ENCODE measurements at places on chromosomes 5 and 9.

GRCh38 chr5:80487444-80487828 lies 464 bp upstream of the FAM151B start:
- DNase-seq = no peak

- DNase-seq = no peak
Observed at GRCh38 chr5:75050415-75050814, 1.9 kb downstream of the GCNT4 start.

DNA sequence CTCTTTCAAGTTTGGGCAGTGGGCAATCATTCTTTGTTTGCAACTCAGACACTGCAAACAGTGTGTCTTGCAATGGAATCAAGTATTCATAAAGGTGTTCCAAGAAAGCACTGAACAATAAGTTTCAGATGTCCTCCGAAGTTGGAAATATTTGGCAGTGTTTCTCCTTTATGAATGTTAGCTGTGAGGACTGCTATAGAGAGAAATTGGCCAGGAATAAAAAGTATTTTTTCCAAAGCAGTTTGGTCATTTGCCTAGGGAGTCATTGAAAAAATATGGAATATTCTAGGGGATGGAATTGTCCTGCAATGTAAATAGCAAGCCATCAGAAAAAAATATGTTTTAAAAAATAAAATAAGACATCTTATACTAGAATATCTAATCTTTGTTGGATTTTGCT lies 688.6 kb upstream of the SEMA6A start:
- DNase-seq = no peak

- no peak for DNase-seq
Observed at GRCh38 chr9:32882705-32883104, 99.4 kb downstream of the TMEM215 start.

GRCh38 chr9:131288217-131288616 lies 1.3 kb upstream of the PLPP7 start:
- DNase-seq = peak; percentile 74

GRCh38 chr5:74392711-74393351 lies 247.7 kb downstream of the ENC1 start:
- no peak for DNase-seq

DNA sequence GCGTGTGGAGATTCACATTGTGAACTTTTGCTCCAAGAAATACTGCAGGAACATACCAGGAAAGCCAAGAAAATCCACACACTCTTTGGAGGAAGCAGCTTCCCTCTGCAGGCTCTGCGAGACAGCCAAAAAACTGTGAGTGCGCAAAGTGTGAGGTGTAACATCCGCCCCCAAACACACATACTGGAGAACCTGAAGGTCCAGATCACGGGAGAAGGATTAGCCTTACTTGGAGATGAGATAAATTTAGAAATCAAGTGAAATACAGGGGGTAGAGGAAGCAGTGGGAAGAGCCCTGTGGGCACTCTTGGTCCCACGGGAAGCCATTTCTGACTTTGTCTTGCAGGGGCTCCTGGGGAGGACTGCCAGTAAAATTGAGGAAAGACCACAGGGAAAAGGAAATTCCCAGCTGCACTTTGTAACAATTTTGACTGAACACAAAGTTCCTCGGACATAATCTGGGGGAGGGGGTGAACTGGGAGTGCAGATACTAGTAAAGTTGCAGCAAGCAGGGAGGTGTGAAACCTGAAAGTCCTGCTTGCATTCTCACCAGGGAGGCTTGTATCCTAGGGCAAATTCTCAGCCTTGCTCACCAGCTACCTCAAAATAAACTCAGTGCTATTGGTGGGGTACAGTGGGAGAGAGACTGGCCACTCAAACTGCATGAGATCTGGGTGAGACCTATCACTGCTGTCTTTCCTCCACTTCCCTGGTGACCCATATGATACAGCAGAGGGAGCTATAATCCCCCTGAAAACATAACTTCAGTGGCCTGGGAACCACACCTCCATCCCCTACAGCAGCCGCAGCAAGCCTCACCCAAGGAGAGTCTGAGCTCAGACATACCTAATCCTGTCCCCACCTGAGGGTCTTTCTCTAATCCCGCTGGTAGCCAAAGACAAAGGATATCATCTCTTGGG lies 109.1 kb downstream of the ALDH1A1 start:
- DNase-seq = no peak

- no peak for DNase-seq
Observed at GRCh38 chr5:78744951-78745534, 96.5 kb upstream of the LHFPL2 start.

DNA sequence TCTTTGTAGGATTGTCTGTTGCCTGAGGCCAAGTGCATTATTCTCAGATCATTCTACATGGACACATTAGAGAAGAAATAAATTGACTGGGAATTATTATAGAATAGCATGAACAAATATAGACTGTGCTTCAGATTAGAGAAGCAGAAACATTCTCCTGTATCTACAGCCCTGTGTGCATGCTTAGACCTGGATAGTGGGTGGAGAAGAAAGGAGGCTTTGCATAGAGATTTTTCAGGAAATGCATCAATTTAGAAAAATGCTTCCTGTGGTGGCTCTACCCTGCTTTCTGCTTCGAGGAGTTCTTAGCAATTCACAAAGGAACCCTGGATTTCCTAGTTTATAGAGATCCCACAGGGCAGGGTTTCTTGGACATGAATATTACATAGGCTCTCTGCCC lies 66.7 kb downstream of the IRX1 start:
- no peak for DNase-seq

DNA sequence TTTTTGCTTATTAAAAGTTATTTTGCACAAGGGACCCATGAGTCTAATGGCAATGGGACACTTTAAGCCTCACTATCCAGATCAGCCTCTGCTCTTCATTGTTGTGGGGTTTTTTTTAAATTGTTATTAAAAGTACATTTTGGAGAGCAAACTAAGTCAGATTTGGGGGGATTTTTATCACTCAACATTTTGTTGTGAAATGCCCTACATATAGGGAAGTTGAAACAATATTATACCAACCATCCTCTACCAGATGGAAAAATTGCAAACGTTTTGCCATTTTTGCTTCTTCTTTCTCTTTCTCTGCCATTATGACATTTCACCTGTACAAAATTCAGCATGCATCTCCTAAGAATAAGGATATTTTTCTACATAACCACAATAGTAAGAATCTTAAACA lies 75.3 kb downstream of the SLC1A3 start:
- DNase-seq = no peak

DNA sequence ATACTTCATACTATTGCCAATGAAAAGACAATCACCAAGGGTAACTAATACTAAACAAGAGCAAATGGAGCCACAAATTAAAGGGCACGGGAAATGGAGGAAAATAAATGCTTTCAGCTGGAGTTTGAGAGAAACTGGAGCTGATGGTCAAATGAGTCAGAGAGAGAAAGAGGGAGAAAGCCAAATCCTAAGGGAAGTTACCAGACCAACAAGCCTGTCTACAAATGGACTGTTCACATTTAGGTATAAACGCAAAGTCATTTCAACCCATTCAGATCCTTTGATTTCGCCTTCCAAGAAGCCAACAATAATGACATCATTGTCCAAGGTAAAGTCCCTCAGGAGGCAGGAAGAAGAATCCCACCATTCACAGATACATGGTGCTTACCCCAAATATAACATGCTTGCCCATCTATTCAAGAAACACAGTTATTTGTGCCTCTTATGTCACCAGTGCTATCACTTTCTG lies 351.8 kb downstream of the RAB3C start:
- DNase-seq = no peak

- DNase-seq = no peak
Observed at GRCh38 chr5:10759111-10759510, 1.9 kb downstream of the DAP start.

DNA sequence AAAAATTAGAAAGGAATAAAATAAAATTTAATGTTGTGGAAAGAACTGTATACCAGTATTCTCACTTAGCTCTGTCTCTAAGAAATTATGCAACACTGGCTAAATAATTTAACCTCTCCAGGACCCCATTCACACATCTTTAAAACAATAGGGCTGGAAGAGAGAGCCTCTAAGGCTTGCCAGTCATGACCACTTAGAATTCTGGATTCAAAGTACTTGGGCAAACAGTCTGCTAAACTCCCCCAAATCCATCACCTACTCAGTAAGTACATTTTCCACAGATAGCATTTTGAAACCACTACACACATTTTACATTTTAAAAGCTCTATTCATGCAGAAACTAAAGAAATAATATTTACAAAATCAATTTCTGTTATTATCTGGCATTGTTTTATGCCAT lies 291.7 kb downstream of the TMEM167A start:
- no peak for DNase-seq

- DNase-seq = no peak
Observed at GRCh38 chr5:54845567-54845941, 139.8 kb downstream of the ESM1 start.

DNA sequence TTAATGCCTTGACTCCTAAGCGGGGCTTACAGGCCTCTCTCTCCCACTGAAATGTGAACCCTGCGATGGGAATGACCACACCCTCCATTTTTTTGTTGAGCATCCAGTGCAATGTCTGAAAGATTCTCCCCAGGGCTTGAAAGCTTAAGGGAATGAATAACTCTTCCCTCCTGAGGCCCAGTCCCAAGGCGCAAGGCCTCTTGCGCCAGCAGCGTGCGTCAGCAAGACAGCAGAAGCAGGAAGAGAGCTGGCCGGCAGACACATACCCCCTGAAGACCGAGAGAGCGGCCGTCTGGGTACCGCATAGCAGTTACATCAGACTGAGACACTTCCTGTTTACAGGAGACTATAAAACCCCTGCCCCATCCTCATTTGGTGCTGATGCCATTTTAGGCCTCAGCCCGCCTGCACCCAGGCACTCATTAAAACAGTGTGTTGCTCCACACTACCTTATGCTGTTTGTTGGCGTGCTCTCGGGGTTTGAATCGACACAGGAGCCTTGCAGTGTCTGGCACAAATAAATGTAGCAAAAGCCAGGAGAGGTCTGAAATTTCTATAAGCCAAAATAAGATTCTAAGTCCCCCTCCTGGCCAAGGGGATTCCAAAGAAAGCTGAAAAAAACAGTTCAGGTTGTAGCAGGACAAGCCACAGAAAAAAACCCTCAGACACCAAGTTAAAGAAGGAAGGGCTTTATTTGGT lies 62.3 kb downstream of the GDNF start:
- DNase-seq = no peak

DNA sequence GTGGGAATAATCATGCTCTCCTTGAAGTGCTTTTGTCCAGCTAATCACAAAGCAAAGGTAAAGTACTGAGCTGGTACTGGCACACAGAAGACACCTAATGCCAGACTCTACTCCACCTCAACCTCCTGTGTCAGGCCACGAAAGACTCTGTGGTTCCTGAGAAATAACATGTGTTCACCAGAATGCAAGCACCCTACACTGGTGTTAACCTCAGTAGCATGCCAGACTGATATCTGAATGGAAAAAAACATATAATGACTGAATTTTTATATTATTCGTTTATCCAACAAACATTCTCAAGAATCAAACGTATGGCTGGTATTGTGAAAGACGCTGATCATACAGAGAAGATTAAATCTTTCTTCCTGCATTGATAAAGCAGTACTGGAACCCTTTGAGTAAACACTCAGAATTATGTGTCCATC lies 97.1 kb upstream of the IFNE start:
- no peak for DNase-seq

DNA sequence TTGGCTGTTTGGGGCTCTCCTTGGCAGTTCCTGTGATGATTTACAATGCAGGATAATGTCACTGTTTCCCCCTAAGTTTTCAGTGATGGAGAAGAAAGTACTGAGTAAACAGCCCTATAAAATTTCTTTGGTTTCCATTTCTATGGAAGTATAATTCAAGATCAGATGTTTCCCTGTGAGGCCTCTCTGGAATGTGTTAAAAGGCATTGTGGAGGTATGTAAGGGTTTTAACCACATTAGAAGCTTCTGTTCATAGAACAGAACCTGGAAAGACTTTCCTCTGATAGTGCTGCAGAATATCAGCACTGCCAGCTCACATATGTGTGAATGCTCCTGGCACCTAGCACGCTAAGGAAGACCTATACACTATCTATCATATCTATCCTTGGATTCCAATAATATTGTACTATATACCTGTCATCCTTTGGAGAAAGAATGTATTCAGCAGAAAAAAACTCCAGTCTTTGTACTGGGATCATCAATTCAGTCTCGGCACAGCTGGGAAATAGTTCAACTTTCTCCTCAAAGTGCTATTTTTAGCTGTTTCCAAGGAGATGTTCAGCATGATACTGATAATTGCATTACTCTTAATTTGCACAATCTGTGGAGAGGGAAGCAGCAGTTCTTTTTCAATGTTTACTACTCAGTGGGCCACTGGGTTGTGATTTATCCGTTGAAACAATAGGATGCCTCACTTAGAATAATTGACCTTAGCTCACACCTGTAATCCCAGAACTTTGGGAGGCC lies 21.9 kb downstream of the TTC1 start:
- no peak for DNase-seq
